NCI-H2107 (cell line): ENCODE measurements at places on chromosomes 2 and 18.
A peak's percentile ranks its signal among the peaks of the same experiment; 100 is the strongest.

DNA sequence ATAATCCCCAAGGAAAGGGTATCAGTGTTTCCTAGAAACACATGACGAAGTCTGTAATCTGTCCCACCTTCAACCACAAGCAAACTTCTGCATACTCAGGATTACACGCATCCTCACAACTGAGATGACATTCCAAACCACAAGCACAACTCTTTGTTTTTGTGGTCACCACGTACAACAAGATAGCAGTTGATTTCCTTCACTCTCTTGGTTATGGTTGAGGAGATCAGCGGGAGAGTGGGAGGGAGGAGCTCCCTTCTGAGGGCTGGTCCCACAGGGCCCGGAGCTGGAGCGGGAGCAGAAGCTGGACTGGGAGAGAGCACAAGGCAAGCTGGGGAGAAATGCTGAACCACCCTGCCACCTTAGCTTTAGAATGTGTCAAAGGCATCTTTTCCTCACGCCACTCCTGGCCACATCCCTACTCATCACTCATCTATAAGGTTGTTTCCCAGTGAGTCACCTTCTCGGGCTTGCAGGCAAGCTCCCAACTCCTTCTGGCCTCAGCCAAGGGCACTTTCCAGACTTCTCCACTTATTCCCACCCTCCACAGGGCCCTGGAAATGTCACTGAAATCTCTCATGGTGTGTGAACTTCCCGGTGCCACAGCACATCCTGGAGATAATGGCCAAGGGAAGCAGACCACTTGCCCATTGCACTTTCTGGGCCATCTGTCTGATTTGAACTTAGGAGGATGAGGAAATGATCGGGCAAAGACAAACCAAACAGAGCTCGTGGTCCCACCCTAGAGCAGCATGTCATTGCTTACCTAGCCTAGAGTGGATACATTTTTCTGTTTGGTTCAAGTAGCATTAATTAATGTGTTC, 98.9 kb upstream of the LGALSL start:
- no peak for DNase-seq

- no peak for DNase-seq
These were observed 6.3 kb upstream of the OTOS start for GRCh38 chr2:240146627-240147278.

DNA sequence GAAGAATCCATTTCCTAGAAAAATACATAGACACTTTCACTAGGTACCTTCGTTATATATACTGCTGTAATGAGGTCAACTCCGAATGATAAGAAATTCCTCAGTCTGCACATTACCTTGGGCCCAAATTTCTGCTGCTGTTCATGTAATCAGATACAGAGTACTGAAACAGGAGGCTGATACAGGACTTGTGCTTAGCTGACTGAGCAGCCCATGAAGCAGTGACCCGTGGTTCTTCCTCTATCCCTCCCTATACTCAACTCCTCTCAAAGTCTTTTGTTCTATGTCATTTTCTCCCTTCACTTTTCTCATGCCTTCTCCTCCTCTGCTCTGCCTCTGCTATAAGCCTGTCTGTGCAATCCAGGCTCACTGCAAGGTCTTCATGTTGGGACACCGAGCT, 57.5 kb upstream of the ST8SIA5 start:
- DNase-seq: no peak

DNA sequence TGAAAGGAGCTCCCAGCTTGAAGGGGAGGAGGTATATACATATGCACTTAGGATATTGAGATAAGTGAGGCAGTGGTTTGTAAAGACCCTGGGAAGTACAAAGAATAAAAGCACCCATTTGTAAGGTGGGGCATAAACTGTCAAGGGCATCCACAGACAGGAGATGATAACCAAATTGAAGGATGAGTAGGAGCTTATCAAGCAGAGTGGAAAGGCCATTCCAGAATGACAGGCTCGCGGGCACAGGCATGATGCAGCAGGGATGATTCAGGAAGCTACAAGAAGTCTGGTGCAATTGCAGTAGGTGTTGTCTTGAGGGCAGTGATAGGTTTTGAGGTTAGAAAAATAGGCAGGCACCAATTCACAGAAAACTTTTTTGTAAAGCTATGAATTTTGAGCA, 504.8 kb downstream of the PIK3C3 start:
- DNase-seq: no peak

- no peak for DNase-seq
These were observed 154.5 kb upstream of the RASGRP3 start for GRCh38 chr2:33321876-33322483.

DNA sequence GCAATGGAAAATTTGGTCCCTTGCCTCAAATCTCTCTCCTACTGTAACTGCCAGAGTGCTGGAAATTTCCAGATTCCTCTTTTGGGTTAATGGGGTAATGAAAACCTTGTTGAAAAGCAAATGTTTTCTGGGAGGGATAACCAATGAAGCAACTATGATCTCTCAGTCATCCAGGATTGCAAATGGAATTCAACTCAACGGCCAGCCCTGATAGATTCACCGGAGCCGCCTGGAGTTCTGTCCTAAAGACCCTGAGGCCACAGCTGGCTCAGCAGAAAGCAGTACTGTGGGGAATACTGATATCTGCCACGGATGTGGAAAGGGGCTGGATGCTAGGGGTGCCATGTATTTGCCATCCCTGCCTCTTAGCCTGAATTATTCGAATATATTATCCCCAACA, 167.8 kb downstream of the NRP2 start:
- no peak for DNase-seq

GRCh38 chr2:72367530-72368225, 220.0 kb upstream of the CYP26B1 start:
- no peak for DNase-seq

GRCh38 chr2:17070711-17071110, 405.1 kb upstream of the CYRIA start:
- DNase-seq: no peak

- no peak for DNase-seq
These were observed 25.0 kb downstream of the BCL11A start for GRCh38 chr2:60528281-60529020.

- no peak for DNase-seq
These were observed 4.5 kb downstream of the HNMT start for GRCh38 chr2:137968477-137969417.

- no peak for DNase-seq
These were observed 153.7 kb upstream of the NCK2 start for GRCh38 chr2:105590780-105591660.

- DNase-seq: no peak
These were observed 41.9 kb downstream of the CDC42EP3 start for GRCh38 chr2:37629529-37629928.

DNA sequence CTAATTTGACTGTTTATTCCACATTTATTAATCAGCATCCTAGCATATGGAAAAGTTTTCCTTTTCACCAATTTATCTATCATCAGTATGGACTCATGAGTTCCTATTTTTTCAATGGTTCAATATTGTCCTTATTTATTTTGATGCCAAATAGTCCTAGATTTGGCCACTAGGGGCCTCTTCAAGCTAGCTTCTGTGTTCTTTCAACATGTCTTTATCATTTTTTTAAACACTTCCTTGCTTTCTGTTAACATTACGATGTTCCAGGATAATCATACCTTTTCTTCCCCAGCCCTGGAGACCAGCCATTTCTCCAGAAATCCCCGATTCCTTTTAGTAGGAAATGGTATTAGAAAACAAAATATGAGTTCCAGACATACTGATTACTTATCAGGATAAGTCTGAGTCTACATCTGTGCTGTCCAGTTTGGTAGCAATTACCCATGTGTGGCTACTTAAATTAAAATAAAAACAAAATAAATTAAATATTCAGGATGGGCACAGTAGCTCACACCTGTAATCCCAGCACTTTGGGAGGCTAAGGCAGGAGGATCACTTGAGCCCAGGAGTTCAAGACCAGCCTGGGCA, 70.6 kb downstream of the RPE start:
- DNase-seq: no peak

- DNase-seq: peak; percentile 39
These were observed 76.9 kb downstream of the MBP start for GRCh38 chr18:77055429-77056300.

DNA sequence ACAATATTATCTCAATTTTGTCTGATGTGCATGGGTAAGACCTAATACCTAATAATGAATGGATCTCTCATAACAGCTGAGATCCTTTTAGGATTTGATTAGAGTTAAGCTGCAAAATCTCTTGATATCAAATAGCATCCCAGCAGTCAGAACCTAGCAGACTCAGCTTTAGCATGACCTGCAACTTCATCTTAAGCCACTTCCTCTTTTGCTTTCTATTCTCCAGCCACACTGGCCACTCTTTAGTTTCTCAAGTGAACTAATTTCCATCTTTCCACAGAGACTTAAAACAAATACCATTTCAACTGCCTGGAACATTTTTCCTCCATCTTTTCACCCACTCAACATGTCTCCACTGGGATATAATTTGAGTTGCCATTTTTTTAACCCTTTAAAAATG, 1251.6 kb upstream of the ZEB2 start:
- DNase-seq: no peak

GRCh38 chr2:128414351-128414750, 95.7 kb upstream of the HS6ST1 start:
- no peak for DNase-seq
